Activated naive CD4-positive, alpha-beta T cell treated with anti-CD3 and anti-CD28 coated beads, Interleukin-2, amount 50 U/mL, for 72 hours (primary cell): ENCODE measurements at places on chromosomes 7 and 10.

GRCh38 chr7:44121761-44122420, 1.5 kb downstream of the POLD2 start:
- no peak for DNase-seq

- DNase-seq: no peak
Observed at GRCh38 chr10:88941026-88941425, 11.5 kb downstream of the ACTA2 start.

DNA sequence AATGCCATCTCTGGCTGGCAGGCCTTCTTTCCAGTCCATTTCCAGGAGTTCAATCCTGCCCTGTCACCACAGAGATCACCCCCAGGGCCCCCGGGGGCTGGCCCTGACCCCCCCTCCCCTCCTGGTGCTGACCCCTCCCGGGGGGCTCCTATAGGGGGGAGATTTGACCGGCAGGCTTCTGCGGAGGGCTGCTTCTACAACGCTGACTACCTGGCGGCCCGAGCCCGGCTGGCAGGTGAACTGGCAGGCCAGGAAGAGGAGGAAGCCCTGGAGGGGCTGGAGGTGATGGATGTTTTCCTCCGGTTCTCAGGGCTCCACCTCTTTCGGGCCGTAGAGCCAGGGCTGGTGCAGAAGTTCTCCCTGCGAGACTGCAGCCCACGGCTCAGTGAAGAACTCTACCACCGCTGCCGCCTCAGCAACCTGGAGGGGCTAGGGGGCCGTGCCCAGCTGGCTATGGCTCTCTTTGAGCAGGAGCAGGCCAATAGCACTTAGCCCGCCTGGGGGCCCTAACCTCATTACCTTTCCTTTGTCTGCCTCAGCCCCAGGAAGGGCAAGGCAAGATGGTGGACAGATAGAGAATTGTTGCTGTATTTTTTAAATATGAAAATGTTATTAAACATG, 6.0 kb downstream of the CHPF2 start:
- no peak for DNase-seq

- no peak for DNase-seq
Observed at GRCh38 chr10:31484431-31485135, 165.6 kb downstream of the ZEB1 start.

DNA sequence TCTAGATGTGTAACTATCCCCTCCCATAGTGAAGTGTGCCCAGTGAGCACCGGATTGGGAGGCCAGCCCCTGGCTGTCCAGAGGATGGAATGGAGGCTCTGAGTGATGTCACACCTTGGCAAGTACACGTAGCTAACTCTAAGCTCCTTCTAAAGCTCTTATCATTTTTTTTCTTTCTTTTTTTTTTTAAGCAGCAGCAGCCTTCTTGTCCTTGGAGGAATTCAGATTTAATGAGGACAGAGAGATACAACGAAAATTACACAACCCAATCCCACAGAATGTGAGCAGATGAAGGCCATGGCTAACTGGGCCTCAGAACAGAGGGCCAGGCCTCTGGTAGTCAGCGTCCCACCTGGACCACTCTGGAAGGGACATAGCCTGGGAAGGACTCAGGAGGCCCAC, 11.3 kb downstream of the TNS3 start:
- no peak for DNase-seq

GRCh38 chr7:29044554-29044953, 86.4 kb upstream of the TRIL start:
- no peak for DNase-seq

- peak; percentile 83 for DNase-seq
Observed at GRCh38 chr10:112137154-112137987, 46.2 kb downstream of the GPAM start.

DNA sequence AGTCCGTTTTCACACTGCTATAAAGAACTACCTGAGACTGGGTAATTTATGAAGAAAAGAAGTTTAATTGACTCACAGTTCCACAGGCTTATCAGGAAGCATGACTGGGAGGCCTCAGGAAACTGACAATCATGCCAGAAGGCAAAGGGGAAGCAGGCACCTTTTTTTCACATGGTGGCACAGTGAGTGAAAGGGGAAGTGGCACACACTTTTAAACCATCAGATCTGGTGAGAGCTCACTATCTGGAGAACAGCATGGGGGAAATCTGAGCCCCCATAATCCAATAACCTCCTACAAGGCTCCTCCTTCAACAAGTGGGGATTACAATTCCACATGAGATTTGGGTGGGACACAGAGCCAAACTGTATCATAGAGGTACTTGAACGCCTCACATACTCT, 30.0 kb downstream of the AGR3 start:
- DNase-seq: no peak
